ENCODE measurements at places on chromosomes 1 and 21.

- DNase-seq: no peak
These were observed 52.3 kb downstream of the PLEKHA6 start for GRCh38 chr1:204307334-204307883.

- DNase-seq: no peak
These were observed 136.1 kb downstream of the SIPA1L2 start for GRCh38 chr1:232493869-232494268.

GRCh38 chr21:16250273-16250672 is 520.5 kb downstream of the USP25 start:
- no peak for DNase-seq

DNA sequence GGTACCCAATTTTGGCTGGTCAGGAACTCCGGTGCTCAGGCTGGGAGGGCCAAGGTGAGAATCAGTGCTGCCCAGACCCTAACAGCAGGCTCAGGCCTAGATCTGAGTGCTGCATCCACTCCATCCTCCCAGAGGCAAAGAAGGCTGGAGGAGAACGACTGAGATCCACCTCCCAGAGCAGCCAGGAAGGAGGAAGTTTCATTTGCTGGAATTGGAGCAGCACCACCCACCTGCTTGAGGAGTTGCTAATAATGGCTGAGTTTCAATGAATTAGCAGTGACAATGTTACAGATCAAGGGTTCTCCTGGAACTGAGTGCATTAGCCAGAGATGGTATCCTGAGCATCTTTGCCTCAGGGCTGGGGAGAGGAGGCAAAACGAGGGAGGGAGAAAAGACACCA is 46.7 kb upstream of the KLHDC7A start:
- DNase-seq: no peak

DNA sequence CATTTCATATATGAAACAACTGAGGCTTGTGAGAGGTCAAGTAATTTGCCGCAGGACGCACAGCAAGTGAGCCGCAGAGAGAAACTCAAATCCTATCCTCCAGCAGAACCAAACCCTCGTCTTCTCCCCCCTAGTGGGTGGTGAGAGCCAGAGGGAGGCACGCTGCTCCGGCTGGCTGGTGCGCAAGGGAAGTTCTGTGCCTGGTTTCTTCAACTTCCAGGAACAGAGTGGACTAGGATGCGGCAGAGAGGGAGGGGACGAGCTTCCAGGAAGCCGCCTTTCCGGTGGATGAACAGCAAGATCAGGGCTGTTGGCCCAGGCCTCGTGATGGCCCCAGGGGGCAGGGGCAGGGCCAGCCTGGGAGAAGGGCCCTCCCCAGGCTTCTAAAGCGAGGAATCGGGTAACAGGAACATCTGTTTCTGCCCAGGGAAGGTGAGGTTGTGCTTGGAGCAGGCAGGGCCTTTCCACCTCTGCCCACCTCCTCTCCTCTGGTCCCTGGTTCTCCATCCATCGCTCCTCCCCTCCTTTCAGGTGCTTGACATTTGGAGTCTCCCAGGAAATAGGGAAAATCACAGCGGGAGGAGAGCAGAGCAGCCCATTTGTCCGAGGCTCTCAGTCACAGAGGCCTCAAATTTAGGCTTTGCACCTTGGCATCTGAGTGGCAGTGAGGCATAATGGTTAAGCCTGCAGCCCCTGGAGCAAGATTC is 16.8 kb upstream of the PDIK1L start:
- no peak for DNase-seq

DNA sequence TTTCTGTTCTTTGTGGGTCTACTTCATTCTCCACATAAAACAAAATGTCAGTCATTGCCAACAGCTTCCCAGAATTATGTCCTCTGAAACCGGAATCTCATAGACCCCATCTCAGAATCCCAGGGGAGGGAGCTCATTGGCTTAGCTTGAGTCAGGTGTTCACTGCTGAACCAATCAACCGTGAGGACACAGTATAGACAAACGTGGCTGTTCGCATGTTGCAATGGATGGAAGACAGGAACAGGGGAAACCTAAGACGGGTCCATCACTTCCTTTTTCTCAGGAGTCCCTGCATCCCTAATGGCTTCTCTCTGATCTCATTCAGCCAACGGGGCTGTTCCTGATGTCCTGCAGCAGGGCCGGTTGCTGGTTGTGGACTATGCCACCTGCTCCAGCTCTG is 9.1 kb downstream of the CELA2A start:
- DNase-seq: no peak

GRCh38 chr21:31710586-31710985 is 21.3 kb downstream of the SCAF4 start:
- no peak for DNase-seq

DNA sequence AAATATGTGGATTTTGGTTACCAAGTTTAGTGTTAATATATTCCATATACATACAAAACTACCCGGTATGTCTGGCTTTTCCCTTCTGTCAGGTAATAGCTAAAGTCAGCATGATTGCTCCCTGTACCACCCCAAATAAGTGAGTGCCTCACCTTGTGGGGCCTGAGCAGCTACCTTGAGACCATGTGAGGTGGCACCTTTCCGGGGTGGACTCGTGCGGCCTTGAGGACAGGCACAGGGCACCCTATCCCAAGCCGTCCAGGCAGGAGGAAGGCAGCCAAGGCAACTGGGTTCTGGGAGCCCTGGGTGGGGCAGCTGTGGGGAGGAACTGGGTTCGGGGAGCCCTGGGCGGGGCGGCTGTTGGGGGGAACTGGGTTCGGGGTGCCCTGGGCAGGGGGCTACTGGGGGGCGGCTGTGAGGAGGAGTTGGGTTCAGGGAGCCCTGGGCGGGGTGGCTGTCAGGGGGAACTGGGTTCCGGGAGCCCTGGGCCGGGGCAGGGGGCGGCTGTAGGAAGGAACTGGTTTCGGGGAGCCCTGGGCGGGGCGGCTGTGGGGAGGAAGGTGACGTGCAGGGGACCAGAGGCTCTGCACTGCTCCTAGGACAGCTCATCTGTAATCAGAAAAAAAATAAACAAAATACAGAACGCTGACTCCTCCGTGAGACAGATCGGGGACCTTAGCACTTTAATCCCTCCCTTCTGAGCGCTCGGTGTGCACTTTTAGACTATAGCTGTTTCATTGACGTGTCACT is 63.3 kb downstream of the POFUT2 start:
- DNase-seq: no peak

GRCh38 chr1:16374266-16374665 is 7.2 kb downstream of the SZRD1 start:
- DNase-seq: no peak

GRCh38 chr1:154019940-154020339 is 29.4 kb downstream of the RPS27 start:
- no peak for DNase-seq

DNA sequence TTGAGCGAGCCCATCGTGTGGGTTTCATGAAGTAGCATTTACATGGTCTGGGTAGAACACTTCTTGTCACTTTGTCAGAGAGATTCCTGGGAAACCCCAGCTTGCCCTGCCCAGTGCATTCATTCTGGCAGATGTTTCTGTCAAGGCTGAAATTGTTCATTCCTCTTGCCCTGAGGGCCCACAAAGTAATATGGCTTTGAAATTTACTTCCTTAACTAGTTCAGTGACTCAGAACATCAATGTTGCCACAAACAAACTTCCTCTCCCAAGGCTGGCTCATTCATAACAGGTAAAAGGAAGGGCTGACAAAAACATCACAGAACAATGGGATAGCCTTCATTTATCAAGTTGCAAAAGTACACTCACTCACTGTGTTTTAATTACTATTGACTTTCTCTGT is 5.0 kb upstream of the KIAA0040 start:
- peak; percentile 70 for DNase-seq

GRCh38 chr1:152940614-152941013 is 6.4 kb upstream of the SPRR5 start:
- DNase-seq: peak; percentile 22

DNA sequence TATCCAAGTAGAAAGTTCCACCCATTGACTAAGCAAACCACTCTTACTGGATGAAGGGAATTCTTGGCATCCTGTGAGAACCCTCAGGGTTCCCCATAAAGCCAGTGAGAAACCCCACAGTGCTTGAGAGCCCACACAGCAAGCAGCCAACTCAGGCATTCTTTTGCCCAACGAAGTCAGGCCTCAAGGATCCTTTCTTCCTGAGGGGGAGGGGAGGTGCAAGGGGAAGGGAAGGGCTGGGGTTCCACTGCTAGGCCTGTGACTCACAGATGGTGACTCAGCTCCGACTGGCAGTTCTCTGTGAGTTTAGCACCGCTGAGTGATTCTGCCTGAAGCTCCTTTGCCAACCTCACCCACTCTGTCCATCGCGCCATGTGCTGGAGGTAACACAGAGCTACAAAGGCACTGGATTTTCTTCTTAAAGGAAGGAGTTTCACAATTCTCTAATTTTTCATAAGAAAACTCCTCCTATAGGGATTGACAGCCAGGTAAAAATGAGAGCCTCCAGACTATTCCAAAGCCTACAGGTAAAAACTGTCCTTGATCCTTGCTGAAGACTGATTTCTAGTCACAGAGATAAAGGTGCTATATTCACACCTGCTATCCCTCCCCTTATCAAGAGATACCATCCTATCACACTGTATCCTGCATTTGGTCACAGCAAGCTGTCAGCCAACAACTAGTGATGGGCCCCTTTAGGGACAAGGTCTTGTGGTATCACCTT is 4.8 kb downstream of the ENO1 start:
- peak; percentile 88 for DNase-seq

DNA sequence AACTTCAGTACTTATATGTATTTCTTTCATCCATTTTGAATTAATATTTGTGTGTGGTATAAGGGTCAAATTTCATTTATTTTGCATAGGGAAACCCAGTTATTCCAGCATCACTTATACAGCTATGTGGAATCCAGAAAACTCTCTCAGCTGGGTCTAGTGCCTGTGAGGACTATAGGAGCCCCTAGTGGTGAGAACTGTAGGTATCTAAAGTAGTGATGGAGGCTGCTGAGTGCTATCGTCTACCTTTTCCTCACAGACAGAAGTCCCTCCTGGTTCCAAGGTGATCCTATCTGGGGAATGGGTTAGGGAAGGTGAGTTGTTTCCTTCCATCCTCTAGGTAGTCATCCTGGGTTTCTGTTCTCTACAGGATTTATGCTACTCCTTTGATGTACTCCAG is 352.0 kb upstream of the C1orf87 start:
- no peak for DNase-seq

GRCh38 chr1:110636149-110636935 is 30.2 kb upstream of the KCNA2 start:
- DNase-seq: peak; percentile 78

GRCh38 chr21:41651830-41652229 is 115.0 kb downstream of the RIPK4 start:
- no peak for DNase-seq

DNA sequence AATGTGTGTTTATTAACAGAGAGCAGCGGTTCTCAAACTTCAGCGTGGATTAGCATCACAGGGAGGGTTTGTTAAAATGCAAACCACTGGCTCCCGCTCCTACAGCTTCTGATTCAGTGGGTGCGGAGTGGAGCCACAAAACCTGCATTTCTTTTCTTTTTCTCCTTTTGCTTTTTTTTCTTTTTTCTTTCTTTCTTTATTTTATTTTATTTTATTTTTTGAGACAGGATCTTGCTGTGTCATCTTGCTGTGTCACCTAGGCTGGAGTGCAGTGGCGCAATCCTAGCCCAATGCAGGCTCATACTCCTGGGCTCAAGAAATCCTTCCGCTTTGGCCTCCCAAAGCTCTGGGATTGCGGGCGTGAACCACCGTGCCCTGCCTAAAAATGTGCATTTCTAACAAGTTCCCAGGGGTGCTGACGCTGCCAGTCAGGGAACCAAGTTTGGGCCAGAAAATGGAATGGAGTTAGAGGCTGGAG is 20.9 kb upstream of the SLC1A7 start:
- DNase-seq: no peak

GRCh38 chr1:86409416-86410021 is 13.4 kb upstream of the ODF2L start:
- no peak for DNase-seq

GRCh38 chr1:25140073-25140797 is 92.1 kb downstream of the SYF2 start:
- DNase-seq: no peak

DNA sequence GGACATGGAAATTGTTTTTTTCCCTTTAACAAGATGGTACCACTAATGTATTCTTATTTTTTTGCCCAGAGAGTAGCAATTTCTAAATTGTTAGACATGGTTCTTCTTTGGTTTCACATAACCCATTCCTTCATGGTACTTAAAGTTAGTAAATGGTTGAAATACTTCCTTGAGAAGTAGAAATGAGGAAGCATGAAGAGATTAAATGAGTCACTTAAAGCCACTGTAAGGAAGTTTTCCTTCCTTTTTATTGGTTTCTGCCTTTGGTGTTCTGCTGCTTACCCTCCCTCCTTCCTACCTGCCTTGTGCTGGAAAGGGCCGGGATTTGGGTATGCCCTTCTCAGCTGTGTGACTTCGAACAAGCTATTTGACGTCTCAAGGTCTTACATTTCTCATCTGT is 101.0 kb downstream of the KIF26B start:
- DNase-seq: no peak

- DNase-seq: no peak
These were observed 40.2 kb downstream of the TOMM20 start for GRCh38 chr1:235088430-235088829.

- no peak for DNase-seq
These were observed 42.1 kb upstream of the C8B start for GRCh38 chr1:57007948-57008347.

GRCh38 chr1:204507317-204508105 is 8.7 kb upstream of the MDM4 start:
- peak; percentile 76 for DNase-seq

DNA sequence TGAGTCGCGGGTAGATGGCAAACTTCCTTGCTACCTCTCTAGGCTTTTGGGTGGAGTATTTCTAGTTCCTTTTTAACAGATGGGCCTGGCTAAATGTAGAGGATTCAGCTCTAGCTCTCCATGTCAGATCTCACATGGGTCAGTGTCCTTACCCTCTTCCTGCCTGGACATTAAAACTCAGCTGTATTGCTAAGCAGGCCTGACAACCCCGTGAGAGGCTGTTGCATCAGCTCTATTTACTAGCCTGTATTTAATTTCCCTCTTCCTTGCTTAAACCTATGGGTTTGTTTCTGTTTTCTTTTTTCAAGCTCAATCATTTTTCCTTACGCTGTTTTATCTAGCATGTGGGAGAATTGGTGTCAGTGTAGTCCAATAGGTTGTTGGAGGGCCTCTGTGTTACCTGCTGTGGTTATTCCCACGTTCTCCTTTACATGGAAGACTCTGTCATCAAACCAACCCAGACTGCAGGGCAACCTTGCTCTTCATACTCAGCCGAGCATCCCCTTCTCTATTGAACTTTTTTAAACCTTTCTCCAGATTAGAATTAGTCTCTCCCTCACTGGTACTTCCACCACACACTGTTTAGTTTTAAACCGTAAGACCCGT is 79.5 kb upstream of the BACH1 start:
- peak; percentile 30 for DNase-seq

- no peak for DNase-seq
These were observed 52.7 kb downstream of the LPAR3 start for GRCh38 chr1:84840346-84840745.

- no peak for DNase-seq
These were observed 72.4 kb downstream of the ATP5PO start for GRCh38 chr21:33843216-33843615.

DNA sequence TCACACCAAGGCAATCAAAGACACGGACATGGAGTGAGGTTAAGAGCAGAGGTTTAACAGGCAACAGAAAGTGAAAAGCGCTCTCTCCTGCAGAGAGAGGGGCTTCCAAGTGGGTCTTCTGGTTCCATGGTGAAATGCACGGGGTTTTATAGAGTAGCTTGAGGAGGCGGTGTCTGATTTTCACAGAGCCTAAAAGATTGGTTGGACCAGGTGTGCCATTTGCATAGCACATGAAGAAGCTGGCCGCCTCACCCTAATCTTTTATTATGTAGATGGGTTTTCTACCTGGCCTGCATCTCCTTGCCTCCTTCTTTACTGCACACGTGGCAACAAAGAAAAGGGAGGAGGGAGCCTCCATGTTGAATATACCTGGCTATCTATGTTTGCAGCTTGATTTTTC is 197.3 kb downstream of the RYR2 start:
- no peak for DNase-seq
